ENCODE measurements at places on chromosomes 2 and 18.

DNA sequence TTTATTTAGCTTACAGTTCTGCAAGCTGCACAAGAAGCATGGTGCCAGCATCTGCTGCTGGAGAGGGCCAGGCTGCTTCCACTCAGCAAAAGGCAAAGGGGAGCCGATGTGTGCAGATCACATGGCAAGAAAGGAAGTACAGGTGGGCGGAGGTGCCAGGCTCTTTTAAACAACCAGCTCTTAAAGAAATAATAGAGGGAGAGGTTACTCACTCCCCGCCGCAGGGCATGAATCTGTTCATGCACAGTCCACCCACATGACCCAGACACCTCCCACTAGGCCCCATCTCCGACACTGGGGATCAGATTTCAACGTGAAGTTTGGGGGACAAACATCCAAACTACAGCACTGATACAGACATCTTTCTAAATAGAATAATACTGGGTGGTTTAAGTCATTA is 105.8 kb downstream of the MTCL1 start:
- DNase-seq, result no peak

- no peak for DNase-seq
Measured at GRCh38 chr18:30889519-30890301, 152.8 kb downstream of the DSC3 start.

DNA sequence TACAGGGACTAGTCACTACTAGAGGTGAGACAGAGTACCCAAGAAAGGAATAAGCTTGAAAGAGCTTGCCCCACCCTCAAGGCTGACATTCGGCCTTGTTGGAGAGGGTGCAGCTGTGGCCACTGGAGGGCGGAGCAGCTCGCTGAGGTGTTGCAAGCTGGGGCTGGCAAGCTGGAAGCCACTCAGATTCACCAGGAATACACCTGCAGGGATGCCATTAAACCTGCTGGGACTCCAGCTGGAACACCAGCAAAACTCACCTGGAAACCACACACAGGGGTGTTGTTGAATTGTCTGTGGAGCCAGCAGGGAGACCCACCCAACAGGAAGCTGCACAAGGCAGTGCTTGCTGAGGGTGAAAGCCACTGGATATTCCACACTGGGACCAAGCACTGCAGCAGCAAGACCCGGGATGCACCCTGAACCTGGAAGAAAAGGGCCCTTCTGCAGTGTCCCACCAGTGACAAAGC is 26.1 kb downstream of the KCTD18 start:
- no peak for DNase-seq

DNA sequence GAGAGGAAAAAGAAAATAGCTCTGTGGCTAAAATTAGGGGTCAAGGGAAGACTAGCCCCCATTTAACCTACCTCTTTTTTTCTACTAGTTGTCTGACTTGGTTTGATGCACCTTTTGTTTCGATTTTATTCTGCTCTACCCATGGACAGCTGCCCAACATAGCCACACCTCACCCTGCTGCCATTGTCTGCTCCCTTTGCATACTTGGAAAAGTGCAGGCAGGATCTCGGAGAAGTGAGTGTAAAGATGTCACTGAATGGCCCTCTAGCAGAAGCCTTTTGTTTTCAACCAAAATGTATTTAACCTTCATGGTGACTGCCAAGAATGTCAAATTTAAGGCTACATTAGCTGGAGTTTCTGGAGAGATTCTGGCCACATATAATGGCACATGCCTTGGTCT is 62.9 kb downstream of the SETBP1 start:
- DNase-seq, result no peak

GRCh38 chr2:70974592-70974991 is 3.8 kb upstream of the ANKRD53 start:
- DNase-seq, result no peak

Measured in stimulated activated naive CD4-positive, alpha-beta T cell treated with Interleukin-2 at 50 U/mL for 16 hours (primary cell).